ENCODE measurements at places on chromosomes 3 and 15.

- no peak for DNase-seq
Measured at GRCh38 chr3:194801461-194802432, 116.1 kb downstream of the FAM43A start.

DNA sequence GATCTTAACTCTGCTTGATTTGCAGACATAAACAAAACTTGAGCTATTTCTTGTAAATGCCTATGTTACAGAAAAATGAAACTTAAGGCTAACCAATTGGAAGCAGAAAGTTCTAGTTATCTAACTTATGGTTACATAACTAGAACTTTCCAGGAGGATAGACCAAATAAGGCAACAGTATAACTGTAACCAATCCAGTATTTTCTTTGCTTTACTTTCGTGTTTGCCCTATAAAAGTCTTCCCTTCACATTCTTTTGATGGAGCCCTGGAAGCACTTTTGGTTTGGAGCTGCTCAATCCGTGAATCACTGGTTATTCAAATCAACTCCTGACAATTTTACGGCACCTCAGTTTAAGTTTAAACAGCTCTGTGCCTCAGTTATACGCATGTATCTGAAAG, 164.6 kb downstream of the SUCLG2 start:
- DNase-seq: no peak

GRCh38 chr3:101876142-101876541, 26.8 kb downstream of the NFKBIZ start:
- no peak for DNase-seq

- no peak for DNase-seq
Measured at GRCh38 chr15:52760562-52760961, 29.6 kb downstream of the ONECUT1 start.

DNA sequence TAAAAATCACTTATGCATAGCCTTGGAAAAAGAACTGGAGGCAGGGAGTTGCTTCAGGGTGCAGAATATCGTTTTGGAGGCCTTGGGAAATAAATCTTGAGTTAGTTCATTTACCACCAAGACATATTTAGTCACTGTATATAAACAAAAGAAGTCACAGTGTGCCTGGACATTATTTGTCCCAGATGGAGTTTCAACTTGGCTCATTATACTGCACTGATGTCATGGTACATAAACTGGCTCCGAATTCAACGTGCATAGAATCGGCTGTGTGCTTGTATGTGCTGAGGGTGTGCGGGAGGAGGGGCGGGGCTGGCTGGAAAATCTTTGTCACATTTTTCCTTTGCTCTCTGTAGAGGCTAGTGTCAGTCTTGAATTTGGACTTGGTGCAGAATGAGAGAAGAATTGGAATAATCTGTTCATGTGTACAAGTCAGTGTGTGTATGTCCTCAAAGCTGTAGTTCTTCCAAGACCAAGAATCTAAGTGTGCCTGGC, 86.6 kb downstream of the FNDC3B start:
- no peak for DNase-seq

GRCh38 chr15:63722204-63722808, 111.4 kb downstream of the HERC1 start:
- no peak for DNase-seq

DNA sequence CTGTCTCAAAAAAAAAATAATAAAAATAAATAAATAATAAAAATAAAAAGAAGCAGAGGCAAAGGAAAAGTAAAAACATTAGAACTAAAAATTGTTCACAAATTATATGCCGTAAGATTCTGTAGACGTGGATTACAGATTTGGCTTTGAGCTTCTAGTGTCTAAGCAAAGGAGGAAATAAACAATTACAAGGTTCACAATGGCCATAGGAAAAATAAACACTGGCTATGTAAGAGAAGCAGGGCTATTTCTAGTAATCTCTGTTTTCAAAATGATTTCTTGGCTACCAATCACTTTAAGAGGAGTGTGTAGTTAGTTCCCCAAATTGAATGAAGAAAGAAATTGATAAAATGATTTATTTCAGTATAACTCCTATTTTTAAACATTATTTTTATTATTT, 54.5 kb downstream of the TMEM41A start:
- no peak for DNase-seq

DNA sequence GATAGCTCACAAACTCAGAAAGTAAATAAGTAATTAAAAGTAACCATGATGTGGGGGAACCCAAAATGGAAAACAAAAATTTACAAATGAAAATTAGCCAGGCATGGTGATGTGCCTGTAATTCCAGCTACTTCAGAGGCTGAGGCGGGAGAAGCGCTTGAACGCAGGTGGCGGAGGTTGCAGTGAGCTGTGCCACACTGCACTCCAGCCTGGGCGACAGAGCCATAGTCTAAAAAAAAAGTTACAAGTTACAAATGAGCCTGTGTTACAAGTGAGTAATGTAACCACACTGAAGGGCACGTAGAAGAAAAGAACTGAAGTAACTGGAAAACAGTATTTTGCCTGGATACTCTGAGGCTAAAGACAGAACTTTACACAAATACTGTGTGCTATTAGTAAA, 11.3 kb downstream of the EXOSC7 start:
- no peak for DNase-seq

- DNase-seq: peak; percentile 42
Measured at GRCh38 chr3:143529018-143529478, 319.2 kb downstream of the SLC9A9 start.

DNA sequence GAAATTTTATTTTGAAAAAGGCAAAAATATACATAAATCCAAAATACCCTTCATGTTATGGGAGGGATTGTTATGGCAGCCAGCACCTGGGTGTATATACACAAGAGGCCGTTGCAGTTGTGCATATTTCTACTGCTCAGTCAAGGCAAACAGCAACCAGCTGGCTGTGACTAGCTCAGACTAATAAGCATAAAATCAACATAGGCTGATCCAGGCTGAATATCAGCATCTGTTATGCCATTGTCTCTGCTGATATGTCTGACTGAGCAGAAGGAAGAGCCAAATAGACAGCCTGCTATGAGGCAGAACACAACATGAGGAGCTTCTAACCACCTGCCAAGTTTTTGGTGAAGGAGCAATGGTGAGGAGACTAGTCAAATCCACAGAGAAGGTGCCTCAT, 457.5 kb upstream of the ALCAM start:
- no peak for DNase-seq

GRCh38 chr3:159348431-159348830, 546.6 kb downstream of the MFSD1 start:
- DNase-seq: no peak

DNA sequence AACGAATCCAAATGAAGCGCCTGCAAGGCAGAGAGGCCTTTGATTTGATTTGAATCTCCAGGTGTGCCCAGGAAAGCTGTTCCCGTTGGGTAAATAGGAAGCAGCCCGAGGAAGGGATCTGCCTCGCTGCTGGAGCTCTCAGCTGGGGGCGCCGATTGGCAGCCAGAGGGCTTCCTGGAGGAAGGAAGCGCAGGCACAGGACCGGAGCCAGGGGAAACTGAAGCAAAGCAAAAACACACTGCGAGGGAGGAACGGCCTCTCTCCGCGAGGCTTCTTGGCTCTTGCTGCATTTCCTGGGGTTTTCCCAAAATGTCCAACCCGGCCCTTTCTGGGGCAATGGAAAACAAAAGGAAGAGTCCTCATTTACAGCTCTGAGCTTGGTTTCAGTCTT, 80.3 kb downstream of the TMEM266 start:
- DNase-seq: no peak

DNA sequence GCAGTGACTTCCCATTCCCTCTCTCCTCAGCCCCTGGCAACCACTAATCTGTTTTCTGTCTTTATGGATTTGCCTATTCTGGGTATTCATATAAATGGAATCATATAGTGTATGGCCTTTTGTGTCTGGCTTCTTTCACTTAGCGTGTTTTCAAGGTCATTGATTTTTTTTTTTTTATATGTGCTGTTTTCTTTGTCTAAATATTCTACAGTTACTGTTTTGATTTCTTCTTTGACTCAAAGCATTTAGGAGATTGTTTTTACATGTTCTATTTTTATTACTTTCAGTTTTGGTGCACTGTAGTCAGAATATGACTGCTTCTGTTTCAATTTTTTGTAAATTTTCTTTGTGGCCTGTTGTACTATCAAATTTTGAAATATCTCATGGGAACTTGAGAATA, 71.9 kb upstream of the RNU6-1 start:
- peak; percentile 28 for DNase-seq

DNA sequence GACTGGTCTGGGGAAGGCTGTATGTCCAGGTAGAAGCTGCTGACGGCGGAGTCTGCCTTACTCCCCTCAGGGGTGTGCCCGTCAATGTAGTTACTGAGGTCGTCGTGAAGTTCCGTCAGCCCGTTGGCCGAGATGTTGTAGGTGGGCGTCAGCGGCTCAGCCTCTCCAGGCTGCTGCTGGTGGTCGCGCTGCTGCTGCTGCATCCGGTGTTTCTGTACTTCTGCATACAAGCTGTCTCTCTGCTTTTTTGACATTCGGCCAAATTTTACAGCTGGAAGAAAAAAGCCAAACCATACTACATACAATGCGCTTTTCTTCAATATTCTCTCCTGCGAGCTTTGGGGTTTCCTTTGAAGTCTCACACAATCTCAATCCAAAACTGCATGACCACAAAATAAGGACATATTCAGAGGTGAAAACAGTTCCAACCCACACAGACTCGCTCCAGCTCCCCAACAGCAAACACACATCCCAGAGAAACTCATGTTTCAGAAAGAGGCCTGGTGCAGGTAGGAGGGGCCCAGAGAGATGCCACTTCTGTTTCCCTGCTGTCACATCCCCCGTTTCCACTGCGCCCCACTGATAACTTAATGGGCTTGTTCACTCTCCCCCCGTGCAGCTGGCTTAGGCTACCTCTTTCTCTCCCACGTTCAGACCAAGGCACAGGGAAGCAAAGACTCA, 32.5 kb upstream of the ICE2 start:
- no peak for DNase-seq

- DNase-seq: no peak
Measured at GRCh38 chr15:60865507-60865906, 363.6 kb downstream of the RORA start.

GRCh38 chr15:44537735-44538240, 841 bp downstream of the EIF3J start:
- peak; percentile 19 for DNase-seq

DNA sequence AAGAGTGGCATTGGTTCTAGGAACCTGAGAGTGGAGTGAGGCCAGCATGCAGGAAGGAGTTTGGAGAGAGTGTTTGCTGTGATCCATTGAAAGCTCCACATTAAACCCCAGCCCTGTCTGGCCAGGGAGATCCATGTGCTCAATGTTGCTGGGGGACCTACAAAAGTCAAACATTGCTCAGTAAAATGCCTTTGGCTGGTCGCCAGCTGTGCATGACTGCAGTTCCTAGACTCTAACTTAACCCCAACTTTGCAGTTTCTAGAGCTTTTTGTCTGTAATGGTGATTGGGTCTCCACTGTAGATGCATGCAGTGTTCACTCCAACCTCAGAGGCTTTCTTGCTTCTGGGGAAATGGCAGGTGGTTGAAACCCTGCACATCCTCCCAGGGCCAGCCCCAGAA, 99.7 kb upstream of the ABHD17C start:
- no peak for DNase-seq

GRCh38 chr3:100368441-100368840, 32.4 kb downstream of the TOMM70 start:
- DNase-seq: no peak

Measured in GM20000 (cell line).